Placental pericyte (primary cell): ENCODE measurements at places on chromosomes 12 and 14. TPM values are rescaled to one million over a fixed set of nuclear protein-coding genes. Genes with fewer than 3 reads are reported as not detected.

Gene KERA
- total RNA-seq, result not detected in 2 replicates

Gene SLC38A4
- 3.1 and 14.7 TPM in 2 replicates for total RNA-seq

Gene RNF10
- 114 and 200 TPM in 2 replicates for total RNA-seq

Gene LUM
- total RNA-seq, result 151 and 1,377 TPM in 2 replicates

Gene ARG2
- total RNA-seq, result 8.0 and 9.2 TPM in 2 replicates

Gene CLEC9A
- total RNA-seq, result not detected in 2 replicates

Gene STYK1
- total RNA-seq, result 0.14 TPM in 1 of 2 replicates, not detected in the other

Gene LYZ
- total RNA-seq, result under 0.01 and 1.0 TPM in 2 replicates

Gene CLEC4A
- total RNA-seq, result 0.22 and 0.29 TPM in 2 replicates

Gene BEGAIN
- under 0.01 and 0.14 TPM in 2 replicates for total RNA-seq

Gene PTPN6
- total RNA-seq, result 0.22 TPM in 1 of 2 replicates, not detected in the other

Gene ENO2
- total RNA-seq, result 8.2 and 9.4 TPM in 2 replicates

Gene KMT2D
- total RNA-seq, result 42.5 and 43.3 TPM in 2 replicates

Gene HHIPL1
- 0.66 and 1.9 TPM in 2 replicates for total RNA-seq
